ENCODE measurements at places on chromosomes 1 and 21.

- DNase-seq, result no peak
Observed at GRCh38 chr1:86466986-86467385, 1.7 kb upstream of the CLCA1 start.

- DNase-seq, result no peak
Observed at GRCh38 chr1:3586986-3587759, 24.1 kb downstream of the MEGF6 start.

DNA sequence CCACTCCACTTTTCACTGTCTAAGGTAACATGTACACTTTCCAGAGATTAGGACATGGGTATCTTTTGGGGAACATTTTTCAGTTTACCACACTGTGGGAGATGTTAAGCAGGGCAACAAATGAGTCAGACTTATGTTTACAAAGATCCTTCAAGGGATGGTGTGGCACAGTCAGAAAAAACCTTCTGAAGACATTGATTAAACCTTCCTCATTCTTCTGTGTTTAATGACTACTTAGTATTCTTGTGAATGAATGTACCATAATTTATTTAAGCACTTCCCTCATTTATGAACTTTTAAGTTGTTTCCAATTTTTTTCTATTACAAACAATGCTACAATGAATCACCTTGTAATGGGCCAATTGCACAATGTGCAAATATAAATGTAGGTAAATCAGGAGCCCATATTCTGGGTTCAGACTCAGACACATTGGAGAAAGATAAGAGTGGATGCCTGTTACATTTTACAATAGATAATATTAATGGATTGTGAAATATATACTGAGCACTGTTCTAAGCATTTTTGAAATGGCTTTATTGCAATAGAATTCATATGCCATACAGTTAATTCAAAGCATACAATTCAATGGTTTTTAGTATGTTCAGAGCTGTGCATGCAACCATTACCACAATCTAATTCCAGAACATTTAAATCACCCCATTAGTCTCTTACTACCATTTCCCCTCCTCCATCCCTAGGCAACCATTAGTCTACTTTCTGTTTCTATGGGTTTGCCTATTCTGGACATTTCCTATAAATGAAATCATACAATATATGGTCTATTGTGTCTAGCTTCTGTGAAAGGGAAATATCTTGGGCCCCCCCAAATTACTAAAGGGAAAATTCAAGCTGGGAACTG is 1.9 kb upstream of the SFT2D2 start:
- DNase-seq, result no peak

DNA sequence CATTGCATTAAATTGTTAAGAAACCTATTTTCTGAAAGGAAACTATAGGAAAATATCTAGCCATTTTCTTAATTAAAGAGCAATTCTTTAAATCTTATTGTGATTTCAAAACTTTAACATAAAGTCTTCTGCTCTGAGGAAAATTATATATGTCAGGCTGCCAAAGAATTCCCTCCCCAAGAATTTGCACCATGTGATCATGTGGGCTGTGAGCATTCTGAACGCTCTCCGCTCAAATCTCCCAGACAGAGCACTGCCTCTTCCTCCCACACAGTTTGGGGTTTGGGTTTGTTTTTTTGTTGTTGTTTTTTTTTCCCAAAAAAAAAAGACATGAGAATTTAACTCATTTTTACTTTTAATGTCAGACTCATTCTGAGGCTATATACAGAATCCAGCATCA is 155.9 kb upstream of the PALMD start:
- DNase-seq, result no peak

DNA sequence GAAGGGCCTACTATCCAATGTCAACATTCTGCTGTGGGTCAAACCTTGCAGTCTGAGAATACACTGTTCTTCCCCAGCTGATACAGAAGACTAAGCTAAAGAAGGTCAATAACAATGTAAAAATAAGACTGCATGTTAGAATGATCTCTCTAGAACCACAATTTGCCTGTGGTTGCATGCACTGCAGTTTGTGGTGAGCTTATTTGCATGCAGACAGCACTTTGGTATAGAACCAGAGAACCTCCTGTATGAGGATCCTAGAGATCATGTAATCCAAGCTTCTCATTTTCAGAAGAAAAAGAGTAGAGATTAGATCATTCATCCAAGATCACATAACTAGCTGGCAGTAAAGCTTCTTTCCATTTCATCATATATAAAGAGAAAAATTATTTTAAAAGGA is 15.8 kb downstream of the SYNJ1 start:
- DNase-seq, result peak; percentile 68

- no peak for DNase-seq
Observed at GRCh38 chr21:14119038-14119437, 91.7 kb downstream of the LIPI start.

DNA sequence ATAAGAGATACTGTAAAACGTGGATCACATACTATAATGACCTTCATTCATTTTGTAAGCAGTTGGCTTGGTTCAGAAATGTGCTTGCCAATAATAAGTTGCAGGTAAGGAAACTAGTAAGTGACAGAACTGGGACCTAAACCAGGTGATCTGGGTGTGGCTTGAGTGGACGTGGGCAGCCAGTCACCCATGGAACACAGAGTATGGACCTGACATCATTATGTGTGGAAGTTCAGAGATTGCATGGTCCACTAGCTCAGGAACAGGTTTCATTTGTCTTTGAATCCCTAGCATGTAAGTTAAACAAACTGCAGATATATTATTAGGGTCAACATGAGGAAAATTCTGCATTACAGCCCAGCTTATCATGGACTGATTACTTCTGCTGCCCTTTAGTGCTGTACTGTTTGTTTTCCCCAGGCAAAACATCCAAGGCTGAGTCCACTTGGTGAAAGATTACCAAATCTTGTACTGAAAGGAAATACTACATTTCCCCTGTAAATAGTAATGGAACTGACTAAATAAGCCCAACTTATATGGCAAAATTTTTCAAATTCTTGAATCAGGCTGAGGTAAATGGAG is 327.3 kb upstream of the SGIP1 start:
- no peak for DNase-seq

All from GM13977 (cell line).